Cerebellum (tissue), 4 donors: ENCODE measurements at places on chromosomes 12 and 14. TPM values are rescaled to one million over a fixed set of nuclear protein-coding genes. Genes with fewer than 3 reads are reported as not detected.

DNA sequence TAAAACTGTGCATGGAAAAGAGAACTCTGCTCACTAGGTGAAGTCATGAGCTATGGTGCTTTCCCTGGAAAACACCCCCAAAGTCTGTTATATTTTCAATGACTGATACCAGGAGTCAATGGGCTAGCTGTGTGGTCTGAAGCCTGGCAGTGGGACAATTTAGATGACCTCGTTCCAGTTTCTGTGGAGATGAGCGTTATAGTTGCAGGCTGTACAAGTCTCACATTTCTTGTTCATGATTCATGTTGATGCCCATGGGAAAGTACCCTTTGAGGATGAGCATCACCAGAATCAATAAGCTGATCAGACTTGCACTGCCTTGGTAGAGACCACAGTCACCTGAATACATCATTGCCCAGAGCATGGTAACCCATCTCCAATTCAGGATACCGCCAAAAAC, 70.7 kb downstream of the NOVA1 start:
- DNase-seq = no peak

DNA sequence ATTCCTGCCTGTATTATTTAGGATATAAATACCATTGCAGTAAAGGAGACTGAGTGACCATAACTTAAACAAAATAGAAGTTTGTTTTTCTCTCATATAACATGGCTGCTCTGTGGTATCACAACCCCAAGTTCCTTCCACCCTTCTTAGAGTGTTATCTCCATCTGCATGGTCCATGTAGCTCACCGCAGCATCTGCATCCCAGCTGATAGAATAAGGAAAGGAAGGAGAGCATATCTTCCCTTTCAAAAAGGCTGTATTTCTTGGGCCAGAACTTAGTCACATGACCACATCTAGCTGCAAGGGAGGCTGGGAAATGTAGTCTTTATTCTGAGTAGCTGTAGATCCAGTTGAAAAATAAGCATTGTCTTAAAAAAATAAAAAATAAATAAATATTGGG, 184.8 kb upstream of the NUDT4 start:
- no peak for DNase-seq

- no peak for DNase-seq
These were observed 100.1 kb upstream of the PDE3A start for GRCh38 chr12:20268121-20268732.

DNA sequence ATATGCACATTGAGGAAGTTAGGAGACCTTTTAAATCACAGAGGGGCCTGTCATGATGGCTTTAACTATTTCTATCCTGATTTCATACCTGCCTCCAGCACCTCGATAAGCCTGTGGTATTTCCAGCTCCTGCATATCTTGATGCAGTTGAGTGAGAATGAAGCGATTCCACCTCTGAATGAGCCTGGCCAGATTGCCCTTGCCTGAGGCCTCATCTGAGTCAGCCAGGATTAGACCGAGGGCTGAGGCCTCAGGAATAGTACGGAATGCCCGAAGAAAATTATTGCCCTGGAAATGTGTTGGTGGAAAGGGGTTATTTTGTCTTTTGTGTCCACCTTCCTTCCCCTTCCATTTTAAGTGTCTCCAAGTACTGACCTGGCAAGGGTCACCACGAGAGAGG, 8.4 kb upstream of the CNPY2 start:
- DNase-seq = no peak

DNA sequence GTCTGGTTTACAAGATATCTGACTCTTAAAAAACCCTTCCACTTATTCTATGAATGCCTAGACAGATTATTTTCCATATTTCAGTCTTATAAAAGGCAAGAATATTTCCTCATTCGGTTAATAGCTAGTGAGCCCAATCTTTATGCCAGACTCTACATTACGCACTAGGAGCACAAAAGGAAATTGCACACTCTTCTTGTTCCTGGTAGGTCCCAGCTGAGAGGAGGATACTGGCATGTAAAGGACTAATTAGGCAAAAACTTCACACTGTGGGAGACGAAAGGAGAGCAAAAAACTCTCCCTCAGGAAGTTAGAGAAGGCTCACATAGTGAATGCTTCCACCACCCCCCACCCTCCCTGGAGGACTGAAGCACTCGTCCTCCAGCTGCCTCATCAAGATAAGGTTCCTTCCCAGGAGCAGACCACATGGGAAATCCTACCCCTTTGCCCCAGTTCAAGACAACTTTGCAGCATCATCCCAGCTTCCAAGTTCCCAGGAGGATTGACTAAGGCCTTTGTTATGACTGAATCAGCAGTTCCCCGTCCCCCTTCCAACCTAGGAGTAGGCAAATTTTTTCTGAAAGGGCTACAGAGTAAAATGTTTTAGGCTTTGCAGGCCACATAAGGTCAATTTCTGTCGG, 14.5 kb downstream of the CAPZA3 start:
- no peak for DNase-seq

DNA sequence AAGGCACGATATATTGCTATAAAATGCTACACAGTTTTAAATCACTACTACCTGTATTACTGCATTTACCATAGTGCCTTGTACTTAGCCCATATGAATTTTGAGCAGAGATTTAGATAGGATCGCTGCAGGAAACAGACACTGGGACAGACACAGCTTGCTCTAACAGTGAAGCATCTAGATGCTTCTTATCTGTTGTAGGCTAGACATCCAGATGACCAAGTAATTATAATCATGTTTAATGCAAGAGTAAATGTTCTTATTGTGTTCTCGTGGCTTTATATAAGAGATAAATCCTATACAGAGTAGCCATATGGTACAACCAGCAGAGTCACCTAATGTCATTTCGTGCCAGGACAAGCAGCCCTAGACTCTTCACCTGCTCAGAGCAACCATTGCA, 92.8 kb downstream of the ASCL1 start:
- no peak for DNase-seq

DNA sequence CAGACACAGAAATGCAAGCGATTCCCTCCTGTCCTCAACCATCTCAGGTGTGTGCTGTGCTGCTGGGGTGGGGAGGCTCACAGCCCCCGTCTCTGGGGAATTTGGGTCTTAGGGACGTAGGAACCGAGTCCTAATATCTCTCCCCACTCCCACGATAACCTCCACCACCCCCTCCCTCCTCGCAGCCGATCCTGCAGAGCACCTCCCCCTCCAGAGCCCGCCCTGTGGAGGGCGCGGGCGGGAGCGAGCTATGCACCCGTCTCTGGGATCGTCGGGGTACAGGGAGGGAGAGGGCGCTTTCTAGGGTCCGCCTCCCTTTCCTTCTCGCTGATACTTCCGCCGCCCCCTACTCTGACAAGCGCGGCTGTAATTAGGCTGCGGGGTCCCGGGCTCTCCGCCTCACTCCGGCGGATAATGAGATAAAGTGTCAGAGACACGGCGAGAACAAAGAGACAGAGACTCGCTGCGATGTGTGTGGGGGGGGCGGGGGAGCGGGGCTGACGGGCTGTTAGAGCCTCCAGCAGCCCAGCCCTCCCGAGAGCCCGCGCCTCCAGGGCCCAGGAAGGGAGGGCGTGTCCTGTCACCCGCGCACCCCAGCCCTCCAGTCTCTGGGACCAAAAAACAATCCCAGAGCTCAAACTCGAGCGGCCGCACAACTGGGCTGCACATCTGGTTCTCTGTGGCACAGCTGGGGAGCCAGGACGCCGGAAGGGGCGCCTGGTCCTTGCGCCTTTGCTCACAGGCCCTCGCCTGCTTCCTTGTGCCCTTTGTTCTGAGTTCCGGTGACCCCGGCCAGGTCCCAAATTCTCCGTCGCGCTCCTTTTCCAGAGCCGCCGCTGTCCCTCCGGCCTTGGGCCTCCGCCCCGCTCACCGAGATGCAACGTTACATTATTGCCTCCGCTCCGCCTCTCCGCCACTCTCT, 8.7 kb downstream of the SHMT2 start:
- DNase-seq = no peak

The KCNA1 gene
- 15.8 TPM for total RNA-seq

The OVCH1 gene
- total RNA-seq = 1.6 TPM

DNA sequence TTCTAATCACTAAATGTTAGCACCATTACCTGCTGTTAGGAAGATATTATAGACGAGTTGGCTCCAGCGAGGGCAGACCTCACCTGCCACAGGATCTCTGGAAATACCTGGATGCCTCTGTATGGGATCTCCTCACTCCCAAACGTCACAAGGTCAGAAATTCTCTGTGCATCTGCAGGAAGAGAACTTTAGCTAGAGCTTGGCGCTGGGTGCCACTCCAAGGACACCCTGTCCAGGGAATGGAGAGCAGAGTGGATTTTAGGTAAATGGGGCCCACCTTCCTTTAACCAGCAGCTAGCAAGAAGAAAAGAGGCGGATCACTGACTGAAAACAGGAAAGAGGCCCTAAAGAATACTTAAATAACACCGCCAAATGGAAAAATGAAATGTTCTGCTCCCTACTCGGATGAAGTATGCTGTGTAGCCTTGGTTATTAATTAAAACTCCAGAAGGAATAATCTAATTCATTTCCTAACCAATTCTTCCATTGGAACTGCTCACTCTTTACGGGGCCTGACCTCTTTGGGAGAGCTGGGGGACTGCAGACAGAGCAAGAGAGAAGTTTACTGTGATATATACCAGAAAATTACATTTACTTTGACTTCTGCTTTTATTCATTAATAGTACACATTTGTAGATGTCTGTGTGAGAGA, 4.2 kb upstream of the FOXG1 start:
- no peak for DNase-seq

The EFS gene
- 19.8 TPM for total RNA-seq

The IL22 gene
- total RNA-seq = 0.82 TPM

GRCh38 chr14:68961781-68962584, 17.1 kb downstream of the ACTN1 start:
- DNase-seq = peak; percentile 58

DNA sequence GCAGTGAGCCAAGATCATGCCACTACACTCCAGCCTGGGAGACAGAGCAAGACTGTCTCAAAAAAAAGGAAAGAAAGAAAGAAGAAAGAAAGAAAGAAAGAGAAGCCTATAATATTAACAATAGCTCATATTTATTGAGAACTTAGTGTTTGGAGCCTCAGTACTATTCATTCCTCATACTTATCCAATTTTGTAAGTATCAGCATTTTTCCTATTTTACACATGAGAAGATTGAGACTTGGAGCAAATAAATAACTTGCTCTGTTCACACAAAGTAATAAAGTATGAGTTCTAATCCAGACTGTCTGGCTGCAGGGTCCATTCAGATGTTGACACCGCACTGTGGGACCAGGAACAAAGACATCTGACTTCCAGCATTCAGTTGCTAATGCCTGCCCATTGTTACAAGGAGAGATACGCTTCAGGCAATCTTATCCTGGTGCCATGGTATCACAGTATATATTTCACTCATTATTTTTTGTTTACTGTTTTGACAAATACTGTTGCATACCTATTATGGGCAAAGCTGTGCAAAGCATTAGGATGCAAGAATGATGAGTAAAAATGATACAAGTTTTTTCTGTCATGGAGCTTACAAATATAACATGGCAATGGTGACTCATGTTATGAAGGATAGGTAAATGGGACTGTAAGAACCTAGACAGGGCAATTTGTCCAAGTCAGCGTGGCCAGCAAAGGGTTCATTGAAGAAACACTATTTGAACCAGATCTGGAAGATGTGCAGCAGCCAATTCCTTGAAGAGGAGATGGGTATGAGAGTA, 21.4 kb upstream of the TMTC2 start:
- no peak for DNase-seq

DNA sequence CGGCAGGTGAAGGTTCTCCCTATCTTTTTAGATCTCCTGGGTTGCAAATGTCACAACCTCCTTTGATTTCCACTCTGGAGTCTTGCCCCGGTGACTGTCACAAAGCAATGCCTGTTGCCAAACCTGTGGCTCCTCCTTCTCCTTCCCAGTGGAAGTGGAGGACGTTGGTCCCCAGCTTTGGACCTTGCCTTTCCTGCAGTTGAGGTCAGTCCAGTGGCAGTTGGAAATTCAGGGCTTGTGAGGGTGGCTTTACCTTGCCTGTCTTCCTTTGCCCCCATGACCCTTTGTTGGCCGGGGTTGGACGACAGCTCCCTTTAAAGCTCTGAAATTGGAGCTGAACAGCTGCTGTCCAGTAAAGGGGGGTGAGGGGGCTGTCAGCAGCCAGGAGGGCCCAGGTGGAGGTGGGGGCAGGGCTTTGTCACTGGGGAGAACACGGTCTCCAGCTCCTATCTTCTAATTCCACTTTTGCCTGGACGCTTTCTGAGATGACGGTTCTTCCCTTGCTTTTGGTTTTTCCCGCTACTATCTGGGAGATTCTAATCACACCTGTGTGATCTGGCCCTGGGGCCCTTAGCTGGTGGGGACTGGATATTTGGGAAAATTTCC, 4.1 kb downstream of the TEAD4 start:
- DNase-seq = no peak

DNA sequence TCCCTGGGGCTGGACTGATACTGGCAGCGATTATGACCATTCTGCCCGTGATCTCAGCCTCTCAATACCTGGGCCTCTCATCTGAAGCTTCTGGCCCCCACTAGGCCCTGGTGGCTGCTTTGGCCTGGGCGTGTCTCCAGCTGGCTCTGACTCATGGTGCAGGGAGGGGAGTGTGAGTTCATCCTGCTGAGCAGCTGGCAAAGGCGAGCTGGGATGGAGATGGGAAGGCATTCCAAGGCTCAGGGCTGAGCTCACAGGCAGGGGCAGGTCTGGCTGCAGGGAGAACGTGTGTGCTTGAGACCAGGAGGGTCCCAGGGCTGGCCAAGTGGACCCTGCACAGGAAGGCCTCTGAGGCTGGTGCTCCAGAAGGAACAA, 221.8 kb downstream of the TMEM121 start:
- DNase-seq = peak; percentile 81

The RNASE12 gene
- total RNA-seq = not detected

The PLCZ1 gene
- 0.82 TPM for total RNA-seq

- no peak for DNase-seq
These were observed 10.0 kb upstream of the MMP19 start for GRCh38 chr12:55852740-55853139.

- DNase-seq = no peak
These were observed 11.3 kb downstream of the BDKRB1 start for GRCh38 chr14:96267336-96267735.

GRCh38 chr14:96808619-96809406, 11.6 kb downstream of the VRK1 start:
- no peak for DNase-seq

- no peak for DNase-seq
These were observed 16.6 kb downstream of the IGF1 start for GRCh38 chr12:102463659-102464249.

GRCh38 chr12:122148657-122149056, 25.4 kb downstream of the IL31 start:
- no peak for DNase-seq

The CLEC4D gene
- total RNA-seq = not detected

- DNase-seq = no peak
These were observed 55.0 kb downstream of the TBK1 start for GRCh38 chr12:64506955-64507354.

DNA sequence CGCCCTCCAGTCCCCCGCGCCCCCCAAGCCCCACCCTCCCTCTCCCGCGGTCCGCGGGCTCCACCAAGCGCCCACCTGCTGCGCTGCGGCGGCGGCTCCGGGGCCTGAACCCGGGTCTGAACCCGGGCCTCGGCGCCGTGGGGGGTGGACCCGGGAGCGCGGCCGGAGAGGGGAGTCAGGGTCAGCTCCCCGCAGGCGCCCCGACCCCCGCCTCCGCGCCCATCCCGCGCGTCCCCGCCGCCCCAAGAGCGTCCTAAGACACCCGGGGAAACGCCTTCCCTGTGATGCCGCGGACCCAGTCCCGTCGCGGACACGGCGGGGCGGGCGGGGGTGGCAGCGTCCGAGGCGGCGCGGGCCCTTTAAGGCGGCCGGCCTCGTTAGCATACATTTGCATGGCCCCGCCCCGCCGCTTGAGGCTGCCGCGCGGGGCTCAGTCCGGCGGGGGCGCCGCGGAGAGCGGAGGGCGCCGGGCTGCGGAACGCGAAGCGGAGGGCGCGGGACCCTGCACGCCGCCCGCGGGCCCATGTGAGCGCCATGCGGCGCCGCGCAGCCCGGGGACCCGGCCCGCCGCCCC, at the start of gene MMP17:
TSS of gene MMP17 (plus strand) at position 433 of the 574 bp plus-strand sequence. CDS start at position 535, 102 bp downstream.
- peak; percentile 47 for DNase-seq

- no peak for DNase-seq
These were observed 5.9 kb downstream of the POMT2 start for GRCh38 chr14:77314539-77315457.
